ENCODE measurements at places on chromosomes 12 and 14. TPM values are rescaled to one million over a fixed set of nuclear protein-coding genes. Genes with fewer than 3 reads are reported as not detected.

DNA sequence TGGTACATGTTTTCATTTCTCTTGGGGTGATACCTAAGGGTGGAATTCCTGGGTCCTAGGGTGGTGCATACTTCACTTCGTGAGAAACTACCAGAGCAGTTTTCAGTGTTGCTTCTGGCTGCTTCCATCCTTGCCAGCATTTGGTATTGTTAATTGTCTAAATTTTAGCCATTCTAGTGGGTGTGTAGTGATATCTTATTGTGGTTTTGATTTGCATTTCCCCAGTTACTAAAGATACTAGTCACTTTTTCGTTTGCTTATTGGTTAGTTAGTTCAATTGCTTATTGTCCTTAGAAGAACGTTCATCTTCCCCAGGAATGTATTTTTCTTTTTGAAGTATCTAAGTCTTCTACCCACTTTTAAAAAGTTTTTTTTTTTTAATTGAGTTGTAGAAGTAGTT lies 80.2 kb downstream of the ERC1 start:
- DNase-seq, result no peak
- H3K27me3 ChIP-seq, result no peaks in the 10 kb centered on the region
- H3K4me3 ChIP-seq, result no peak overlapping the region
- H3K4me1 ChIP-seq, result peaks cover 6% of the 10 kb centered on the region

DNA sequence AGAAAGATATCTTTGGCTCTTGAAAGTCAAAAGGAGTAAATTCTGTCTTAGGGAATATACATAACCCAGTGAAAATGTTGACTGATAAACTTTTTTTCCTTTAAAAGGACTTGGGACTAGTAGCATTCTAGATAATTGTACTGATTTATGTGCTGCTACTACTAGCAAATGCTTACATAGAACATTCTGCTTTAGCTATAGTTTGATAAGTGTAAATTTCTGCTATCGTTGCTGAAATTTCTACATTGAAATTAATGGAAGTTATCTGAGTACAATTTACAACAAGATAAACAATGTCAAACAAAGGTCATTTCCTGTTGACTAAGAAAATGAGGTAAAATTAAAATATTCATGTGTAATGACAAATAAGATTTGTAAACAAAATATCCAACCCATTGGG lies 48.3 kb upstream of the CNTN1 start:
- H3K36me3 ChIP-seq, result no peaks in the 10 kb centered on the region
- H3K4me1 ChIP-seq, result no peaks in the 10 kb centered on the region
- no peaks in the 10 kb centered on the region for H3K27me3 ChIP-seq
- H3K27ac ChIP-seq, result no peak overlapping the region

GRCh38 chr12:93597608-93598007 lies 25.1 kb downstream of the SOCS2 start:
- no peaks in the 10 kb centered on the region for H3K36me3 ChIP-seq
- H3K27ac ChIP-seq, result no peak overlapping the region
- no peak overlapping the region for H3K4me3 ChIP-seq
- no peaks in the 10 kb centered on the region for H3K27me3 ChIP-seq

The RNASE3 gene
- total RNA-seq, result not detected

The MAX gene
- total RNA-seq, result 35.3 TPM

The CCDC85C gene
- 13.9 TPM for total RNA-seq

The TRPV4 gene
- total RNA-seq, result 1.1 TPM

The ADAMTS20 gene
- not detected for total RNA-seq

Data from IMR-90 (cell line).